ENCODE measurements at places on chromosomes 13 and 19. TPM values are rescaled to one million over a fixed set of nuclear protein-coding genes. Genes with fewer than 3 reads are reported as not detected.

ZNF99 gene
- 0.74 TPM for total RNA-seq

APOE gene
- total RNA-seq, result 28.2 TPM

DNA sequence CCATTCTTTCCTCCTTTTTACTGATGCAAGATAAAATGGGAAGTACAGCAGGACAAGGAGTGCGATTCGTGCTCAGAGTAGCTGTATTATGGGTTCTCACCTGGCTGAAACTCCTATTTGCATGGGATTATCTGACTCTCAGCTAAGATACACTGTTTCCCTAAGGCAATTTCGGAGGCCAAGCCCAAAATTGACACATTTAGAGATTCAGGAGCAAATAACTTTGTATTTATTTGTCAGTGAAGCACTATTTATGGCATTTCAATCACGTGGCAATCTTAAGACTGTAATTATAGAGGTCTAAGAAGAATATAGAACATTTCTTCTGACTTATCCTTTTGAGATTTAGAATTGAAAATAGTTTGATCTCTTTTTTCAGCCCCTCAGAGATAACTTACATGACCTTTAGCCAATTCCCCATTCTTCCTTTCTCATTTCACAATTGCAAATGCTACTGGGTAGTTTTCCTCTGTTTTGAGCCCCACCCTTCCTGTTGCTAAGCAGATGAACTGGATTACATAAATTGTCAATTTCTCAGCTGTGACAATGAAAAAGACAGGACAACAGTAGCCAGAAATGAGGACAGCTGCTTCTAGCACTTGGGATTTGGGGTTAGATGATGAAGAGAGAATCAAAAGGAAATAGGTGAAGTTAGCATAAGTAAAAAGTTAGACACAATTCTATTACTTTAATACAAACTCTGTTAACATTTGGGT, 122.7 kb upstream of the FRY start:
- no peak for DNase-seq

GRCh38 chr19:43738780-43739211, 16.0 kb downstream of the SMG9 start:
- no peak for DNase-seq

- DNase-seq, result no peak
These were observed 108.9 kb downstream of the ZAR1L start for GRCh38 chr13:32206097-32206740.

DNA sequence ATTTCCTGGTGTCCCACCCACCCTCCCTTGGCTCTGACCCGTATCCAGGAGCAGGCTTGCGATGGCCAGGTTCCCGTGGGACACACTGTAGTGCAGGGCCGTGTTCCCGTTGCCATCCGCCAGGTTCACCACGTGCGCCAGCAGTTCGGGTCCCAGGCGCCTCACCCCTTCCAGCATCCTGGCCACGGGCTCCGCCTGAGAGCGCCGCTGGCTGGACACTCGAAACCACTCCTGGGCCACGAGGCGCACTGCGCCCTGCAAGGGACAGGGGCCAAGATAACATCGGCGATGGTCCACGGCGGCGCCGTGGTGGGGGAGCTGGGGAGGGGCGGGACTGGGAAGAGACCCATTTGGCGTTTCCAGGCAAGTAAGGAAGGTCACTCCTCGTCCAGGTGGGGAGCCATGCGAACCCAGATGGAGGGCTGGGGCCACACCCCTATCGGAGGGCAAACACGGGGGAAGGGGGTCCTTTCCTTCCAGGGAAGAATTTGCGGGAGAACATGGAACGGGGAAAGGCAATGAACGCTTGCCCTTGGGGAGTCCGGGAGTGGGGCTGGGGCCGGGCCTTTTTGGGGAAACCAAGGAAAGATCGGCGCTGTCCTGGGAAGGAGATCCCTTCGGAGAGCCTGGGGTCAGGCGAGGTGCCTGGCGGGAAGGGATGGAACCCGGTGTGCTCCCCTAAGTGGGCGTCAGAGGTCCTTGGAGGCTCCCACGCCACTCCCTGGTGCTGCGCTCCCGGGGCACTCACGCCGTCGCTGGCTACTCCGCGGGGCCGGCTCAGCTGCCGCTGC, 9.9 kb downstream of the KANK3 start:
- no peak for DNase-seq

DNA sequence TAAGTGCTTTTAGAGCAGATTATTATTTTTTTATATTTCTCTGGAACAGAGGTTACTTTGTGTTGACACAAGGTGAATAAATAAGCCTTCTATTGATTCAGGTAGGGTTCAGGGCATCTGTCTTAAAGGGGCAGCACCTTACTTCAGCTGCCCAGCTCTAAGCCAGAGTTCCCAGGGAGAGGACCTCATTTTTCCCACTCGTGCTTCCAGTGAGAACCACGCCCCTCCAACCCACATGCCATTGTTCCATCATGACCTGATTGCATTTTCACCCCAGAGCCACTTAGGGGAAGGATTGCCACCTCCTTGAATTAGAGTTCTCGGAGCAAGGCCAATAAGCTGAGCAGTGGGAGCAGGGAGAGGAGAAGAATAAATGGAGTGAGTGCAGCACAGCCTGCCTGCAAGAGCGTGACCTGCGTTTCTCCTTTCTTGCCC, 104.3 kb upstream of the FRY start:
- DNase-seq, result no peak

VSIG10L gene
- total RNA-seq, result 0.74 TPM

DNA sequence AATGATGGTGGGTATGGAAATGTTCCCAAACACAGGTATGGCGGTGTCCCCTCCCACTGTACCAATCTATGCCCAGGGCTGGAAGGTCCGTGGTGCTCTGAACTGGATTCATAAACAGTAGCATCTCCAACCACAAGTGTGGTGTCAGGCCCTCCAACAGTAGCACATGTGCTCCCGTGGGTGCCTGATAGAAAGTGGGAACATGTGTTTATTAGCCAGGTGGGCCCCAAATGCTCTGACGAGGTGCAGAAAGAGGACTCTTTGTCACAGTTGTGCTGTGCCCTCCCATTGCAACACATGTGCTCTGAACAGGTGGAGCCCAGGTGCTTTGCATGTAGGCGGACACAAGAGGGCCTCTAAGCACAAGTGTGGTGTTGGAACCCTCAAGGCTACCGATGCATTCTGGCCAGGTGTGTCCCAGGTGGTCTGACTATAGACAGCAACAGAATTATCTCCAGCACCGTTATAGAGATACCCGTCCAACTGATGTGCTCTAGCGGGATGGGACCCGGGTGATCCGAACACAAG, 75.4 kb upstream of the ZNF30 start:
- no peak for DNase-seq

DNA sequence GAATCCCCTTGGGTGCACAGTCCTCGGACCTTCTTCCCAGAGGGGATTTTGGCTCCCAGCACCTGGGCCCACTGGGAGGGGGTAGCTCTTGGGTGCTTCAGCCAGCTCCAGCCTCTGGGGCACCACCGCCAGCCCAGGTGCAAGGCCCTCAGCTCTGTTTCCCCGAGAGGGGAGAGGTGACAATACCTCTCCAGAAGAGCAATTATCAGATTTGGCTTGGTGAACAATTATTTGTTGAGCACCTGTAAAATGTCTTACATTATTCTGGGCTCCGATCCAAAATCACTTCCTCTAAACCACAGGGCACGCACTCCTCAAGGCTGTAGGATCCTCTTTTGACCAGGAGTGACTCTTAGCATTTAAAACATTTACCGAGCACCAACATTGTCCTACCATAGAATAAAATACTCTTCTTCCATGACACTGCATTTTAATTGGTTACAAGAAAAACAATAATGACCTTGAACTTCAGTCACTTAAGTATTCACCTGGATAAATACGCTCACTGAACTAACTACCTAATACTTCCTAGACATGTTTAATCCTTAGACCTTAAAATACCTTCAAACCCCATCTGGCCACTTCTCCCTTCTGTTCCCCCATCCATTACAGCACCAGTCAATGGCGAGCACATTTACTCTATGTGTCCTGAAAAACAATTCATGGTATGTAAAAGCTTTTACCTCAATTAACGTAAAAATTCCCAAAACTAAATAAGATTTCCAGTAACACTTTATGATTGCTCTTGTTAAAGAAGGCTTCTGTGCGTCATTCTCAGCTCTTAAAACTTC, 54.8 kb downstream of the ABCC4 start:
- no peak for DNase-seq

DNA sequence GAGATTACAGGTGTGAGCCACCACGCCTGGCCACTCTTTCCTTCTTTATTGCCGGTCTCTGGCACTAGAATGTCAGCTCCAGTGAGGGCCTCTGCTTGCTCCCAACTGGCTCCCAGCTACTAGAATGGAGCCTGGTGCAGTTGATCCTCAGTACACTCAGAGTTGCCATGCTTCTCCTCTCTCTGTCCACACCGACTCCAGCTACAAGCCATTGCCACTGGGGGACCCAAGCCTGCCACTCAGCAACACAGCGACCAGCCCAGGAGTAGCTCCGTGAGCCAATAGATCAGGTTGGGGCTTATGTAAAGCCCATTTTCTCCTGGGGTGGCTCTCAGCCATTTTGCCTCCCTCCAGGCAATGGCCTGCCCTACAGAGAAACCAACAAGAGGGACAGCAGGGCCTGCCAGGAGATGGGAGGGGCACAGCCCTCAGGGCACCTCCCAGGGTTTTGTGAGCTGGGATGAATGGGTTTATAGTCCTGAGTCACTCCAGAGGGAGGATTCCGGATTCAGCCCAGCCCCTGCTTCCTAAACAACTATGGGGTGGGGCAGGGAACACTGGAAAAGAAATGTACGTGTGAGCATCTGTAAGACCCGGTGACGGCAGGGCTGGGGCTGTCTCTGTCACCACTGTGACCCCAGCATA, 36.5 kb downstream of the OPA3 start:
- no peak for DNase-seq

GRCh38 chr19:18764591-18765051, 26.5 kb downstream of the COMP start:
- no peak for DNase-seq

Measured in urinary bladder (tissue), 4 donors.